ENCODE measurements at places on chromosomes 2 and 18. TPM values are rescaled to one million over a fixed set of nuclear protein-coding genes. Genes with fewer than 3 reads are reported as not detected.

TLX2 gene
- total RNA-seq: not detected

MC5R gene
- total RNA-seq: not detected

SERPINB10 gene
- total RNA-seq: 0.43 TPM

XDH gene
- total RNA-seq: 16.9 TPM

AQP12A gene
- not detected for total RNA-seq

IL1RL1 gene
- total RNA-seq: 53.3 TPM

PPP4R3B gene
- total RNA-seq: 86.8 TPM

CRYGC gene
- total RNA-seq: not detected

KCNJ3 gene
- not detected for total RNA-seq

SERPINB2 gene
- total RNA-seq: 182 TPM

ABCG5 gene
- total RNA-seq: not detected

Measured in nasal cavity respiratory epithelium epithelial cell of viscerocranial mucosa (primary cell).